Fibroblast of lung (primary cell): ENCODE measurements at places on chromosomes 3 and 15. TPM values are rescaled to one million over a fixed set of nuclear protein-coding genes. Genes with fewer than 3 reads are reported as not detected.

DNA sequence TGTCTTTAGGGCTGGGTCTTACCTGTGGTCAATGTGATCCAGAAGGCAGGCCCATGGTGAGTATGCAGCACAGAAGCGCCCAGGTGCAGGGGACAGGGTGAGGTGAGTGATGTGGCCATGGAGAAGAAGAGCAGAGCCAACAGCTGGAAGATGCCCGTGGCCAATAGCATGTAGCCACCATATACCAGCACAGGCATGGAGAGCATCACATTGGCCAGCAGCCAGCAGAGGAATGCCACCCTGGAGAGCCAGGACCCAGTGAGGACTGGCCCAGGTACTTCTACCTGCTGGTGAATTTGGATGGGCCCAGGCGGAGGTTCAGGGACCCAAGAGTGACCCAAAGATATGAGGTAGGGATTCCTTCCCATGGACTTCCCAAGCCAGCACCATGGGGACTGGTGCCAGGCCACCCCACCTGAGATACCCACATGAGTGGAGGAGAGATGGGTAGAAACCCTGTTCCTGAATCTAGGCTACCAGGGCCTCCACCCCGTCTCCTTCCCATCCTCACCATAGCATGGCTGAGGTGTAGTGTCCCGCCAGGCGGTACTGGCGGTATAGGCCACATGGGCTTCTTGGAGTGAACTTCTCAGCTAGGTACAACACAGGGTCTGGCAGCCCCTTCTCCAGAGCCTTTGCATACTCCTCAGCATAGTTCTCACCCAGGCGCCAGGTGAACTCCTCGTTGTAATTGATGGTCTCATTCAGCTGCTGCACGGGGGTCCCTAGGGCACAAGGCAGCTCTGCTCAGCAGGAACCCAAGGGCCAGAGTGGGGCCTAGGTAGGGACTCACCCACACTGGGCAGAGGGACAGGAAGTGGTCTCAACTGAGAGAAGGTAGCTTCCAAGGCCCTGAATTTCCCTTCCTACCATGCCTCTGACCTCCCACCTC is 6.2 kb downstream of the DUOXA2 start:
- no peak for DNase-seq

DNA sequence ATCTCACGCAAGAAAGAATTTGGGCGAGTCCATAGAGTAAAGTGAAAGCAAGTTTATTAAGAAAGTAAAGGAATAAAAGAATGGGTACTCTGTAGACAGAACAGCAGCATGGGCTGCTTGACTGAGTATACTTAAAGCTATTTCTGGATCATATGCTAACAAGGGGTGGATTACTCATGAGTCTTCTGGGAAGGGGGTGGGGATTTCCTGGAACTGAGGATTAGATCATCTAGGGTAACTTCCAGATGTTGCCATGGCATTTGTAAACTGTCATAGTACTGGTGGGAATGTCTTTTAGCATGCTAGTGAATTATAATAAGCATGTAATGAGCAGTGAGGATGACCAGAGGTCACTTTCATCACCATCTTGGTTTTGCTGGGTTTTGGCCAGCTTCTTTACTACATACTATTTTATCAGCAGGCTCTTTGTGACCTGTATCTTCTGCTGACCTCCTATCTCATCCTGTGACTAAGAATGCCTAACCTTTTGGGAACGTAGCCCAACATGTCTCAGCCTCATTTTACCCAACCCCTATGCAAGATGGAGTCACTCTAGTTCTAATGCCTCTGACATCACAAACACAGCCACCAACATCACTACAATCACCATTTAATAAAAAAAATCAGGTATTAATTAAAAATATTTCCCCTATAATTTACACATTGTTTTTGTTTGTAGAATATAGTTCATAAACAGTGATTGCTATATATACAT is 890.7 kb upstream of the EPHA6 start:
- peak; percentile 97 for DNase-seq

DNA sequence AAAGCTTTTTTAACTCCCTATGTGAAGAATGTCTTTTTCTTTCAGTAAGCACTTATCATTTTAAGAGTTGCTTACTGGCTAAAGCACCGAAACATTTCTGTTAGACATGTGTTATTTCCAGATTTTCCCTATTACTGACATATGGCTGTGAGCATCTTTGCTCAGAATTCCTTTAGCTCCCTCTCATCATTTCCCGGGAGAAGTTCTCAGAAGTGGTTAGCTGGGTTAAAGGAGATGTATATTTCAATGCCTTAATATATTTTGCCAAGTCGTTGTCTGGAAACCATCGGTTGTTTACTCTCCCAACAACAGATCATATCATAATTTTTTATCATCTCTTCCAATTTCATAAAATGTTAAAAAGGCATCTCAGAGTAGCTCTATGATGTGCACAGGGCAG is 396.5 kb downstream of the OCA2 start:
- no peak for DNase-seq

DNA sequence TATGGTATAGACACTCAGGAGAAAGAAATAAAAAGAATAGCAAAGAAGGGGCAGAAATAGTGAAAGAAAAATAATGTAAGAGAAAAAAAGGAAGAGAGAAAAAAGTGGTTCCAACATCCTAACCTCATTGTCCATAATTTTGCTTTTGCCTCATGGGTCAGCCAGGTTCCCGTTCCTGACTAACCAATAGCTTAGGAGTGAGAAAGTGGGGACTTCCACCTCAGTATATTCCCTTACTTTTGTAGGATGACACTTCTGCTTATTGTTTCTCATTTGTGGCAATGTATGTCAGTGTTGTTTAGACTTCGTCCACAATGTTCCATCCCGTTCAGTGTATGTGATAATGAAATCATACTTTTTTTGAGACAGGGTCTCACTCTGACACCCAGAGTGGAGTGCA is 9.3 kb upstream of the SLC12A8 start:
- DNase-seq: no peak

DNA sequence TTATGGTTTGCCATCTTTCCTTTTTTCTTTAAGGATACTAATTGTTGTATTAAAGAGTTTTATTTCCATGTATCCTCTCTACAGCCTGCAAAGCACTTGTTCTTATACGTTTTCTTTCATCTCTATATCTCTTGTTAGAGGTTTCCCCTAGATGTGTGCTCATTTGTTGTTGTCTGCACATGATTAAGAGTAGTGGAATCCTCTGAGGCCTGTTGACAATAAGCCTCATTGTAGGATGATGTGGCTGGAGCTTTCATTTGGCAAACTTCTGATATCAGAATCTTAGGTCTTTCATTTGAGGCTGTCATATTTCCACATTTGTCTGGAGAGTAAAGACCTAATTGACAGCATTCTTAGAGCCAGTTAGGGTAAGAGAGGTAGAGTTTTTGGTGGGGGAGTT is 506.0 kb downstream of the DIPK2A start:
- DNase-seq: no peak

DNA sequence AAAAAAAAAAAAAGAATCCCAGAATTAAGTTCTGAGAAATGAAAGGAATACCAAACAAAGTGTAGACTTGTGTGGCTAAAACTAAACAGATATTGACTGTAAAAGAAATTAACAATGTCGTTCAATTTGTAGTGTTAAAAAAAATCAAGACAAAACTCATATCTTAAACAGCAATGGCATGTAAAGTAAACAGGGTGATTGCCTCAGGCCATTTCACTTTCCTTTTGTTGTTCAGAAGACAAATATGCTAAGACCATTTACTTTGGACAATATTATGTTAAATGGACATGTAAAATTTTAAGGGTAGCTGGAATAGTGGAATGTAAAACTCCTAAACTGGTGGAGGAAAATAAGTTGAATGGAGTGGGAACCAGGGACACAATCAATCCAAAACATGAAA is 139.1 kb downstream of the RTP4 start:
- DNase-seq: no peak

GRCh38 chr3:152160350-152161011 is 108.2 kb upstream of the MBNL1 start:
- no peak for DNase-seq

GRCh38 chr15:81955382-81956062 is 90.3 kb downstream of the MEX3B start:
- DNase-seq: peak; percentile 22

GRCh38 chr3:184428561-184429175 is 48.8 kb downstream of the CHRD start:
- peak; percentile 93 for DNase-seq

GRCh38 chr3:149199474-149199873 is 22.2 kb downstream of the CP start:
- peak; percentile 61 for DNase-seq

GRCh38 chr3:48919215-48920138 is 835 bp downstream of the ARIH2 start:
- DNase-seq: peak; percentile 30

- DNase-seq: no peak
Observed at GRCh38 chr3:187999821-188000220, 154.1 kb upstream of the LPP start.

DNA sequence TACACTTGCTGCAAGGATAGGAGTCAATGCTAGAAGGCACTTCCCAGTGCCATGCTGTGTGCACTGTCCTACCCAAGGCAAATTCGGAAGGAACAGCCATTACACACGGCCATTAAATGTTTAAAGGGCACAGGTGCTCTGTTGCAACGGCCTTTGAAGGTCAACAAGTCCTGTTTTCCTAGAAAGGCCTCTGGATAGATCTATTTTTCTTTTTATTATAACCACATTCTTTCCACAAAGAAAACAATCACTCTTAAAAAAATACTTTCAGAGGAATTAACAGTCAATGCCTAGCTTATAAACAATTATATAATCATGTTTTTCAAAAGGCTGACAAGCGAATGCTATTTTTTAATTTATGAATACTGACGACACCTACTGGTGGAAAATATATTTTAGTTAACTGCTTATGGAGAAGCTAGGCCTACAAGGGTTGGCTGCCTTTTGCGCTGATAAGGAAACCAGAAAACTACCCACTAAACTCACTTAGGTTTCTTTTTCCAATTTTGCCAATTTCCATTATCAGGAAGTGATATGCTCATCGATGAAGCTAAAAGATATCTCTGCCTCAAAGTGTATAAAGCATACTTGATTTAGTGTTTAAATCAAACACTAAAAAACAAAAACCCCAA is 2.4 kb downstream of the ARHGEF3 start:
- peak; percentile 77 for DNase-seq

DNA sequence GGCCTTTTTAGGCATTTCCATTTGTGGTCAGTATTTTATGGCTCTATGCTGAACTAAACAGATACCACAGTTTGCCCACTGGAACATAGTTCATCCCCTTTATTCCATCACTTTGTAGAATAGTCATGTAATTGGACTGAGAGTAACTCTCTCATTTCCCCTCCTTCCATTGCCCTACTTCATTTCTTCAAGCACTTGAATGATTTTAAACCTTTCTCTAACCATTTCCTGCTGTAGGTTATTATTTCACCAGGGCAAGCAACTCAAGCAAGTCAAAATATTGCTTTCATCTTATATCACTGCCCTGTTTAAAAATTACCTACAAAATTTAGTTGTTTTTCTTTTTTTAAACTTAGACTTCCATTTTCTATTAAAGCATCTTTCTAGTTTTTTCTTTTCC is 177.0 kb downstream of the RAP2B start:
- DNase-seq: peak; percentile 15

GRCh38 chr3:89908711-89909213 is 801.3 kb downstream of the EPHA3 start:
- no peak for DNase-seq

SLC28A1 gene
- not detected in 2 replicates for total RNA-seq

SAXO2 gene
- 0.66 and 1.8 TPM in 2 replicates for total RNA-seq

SNTN gene
- total RNA-seq: not detected in 2 replicates

CCDC174 gene
- total RNA-seq: 12.1 and 12.7 TPM in 2 replicates

NR2F2 gene
- total RNA-seq: 9.2 and 15.7 TPM in 2 replicates

SV2B gene
- under 0.01 and 0.26 TPM in 2 replicates for total RNA-seq

ERICH6 gene
- under 0.01 TPM in 1 of 2 replicates, not detected in the other for total RNA-seq

SLC22A13 gene
- total RNA-seq: 0.26 and 0.33 TPM in 2 replicates

KIF7 gene
- total RNA-seq: 11.4 and 11.6 TPM in 2 replicates

SLC2A2 gene
- total RNA-seq: not detected in 2 replicates

ARHGEF3 gene
- total RNA-seq: 14.1 and 16.7 TPM in 2 replicates

DPPA4 gene
- 0.26 TPM in 1 of 2 replicates, not detected in the other for total RNA-seq
